ENCODE measurements at places on chromosomes 12 and 14. TPM values are rescaled to one million over a fixed set of nuclear protein-coding genes. Genes with fewer than 3 reads are reported as not detected.

DNA sequence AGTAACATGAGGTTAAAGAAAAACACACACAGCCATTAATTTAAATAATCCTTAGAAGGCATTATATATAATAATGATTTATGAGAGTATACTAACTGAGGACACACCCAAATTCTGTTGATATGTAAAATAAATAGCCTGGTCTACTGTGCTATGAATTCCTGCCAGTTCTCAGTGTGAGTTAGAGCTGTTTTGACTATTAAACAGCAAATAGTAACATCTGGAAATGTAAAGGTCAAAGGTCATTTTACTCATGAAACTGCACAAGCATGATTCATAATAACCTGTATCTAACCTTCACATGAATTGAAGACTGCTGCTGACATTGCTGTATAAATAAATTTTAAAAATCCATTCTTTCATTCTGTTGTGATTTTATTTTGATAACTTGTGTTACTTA is 966.7 kb downstream of the SLC6A15 start:
- DNase-seq = no peak

The TESPA1 gene
- polyA plus RNA-seq = 0.20 TPM

DNA sequence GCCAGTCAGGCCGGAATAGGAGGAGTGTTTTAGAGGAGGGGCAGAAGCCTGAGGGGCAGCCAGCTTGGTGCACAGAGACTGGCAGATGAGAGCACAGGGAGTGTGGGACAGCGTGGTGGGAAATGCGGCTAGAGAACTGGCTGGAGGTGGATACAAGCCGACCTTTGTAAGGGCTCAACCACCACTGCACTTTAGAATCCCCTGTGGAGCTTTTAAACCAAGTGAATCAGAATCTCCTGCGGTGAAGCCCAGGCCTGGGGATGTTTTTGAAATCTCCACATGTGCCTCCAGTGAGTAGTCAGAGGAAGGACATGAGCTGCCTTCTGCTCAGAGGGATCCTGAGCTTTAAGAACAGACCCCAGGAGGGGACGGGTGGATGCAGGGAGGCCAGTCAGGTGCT is 10.9 kb upstream of the PCED1B start:
- DNase-seq = no peak

- no peak for DNase-seq
Observed at GRCh38 chr12:39713552-39713951, 93.9 kb upstream of the ABCD2 start.

DNA sequence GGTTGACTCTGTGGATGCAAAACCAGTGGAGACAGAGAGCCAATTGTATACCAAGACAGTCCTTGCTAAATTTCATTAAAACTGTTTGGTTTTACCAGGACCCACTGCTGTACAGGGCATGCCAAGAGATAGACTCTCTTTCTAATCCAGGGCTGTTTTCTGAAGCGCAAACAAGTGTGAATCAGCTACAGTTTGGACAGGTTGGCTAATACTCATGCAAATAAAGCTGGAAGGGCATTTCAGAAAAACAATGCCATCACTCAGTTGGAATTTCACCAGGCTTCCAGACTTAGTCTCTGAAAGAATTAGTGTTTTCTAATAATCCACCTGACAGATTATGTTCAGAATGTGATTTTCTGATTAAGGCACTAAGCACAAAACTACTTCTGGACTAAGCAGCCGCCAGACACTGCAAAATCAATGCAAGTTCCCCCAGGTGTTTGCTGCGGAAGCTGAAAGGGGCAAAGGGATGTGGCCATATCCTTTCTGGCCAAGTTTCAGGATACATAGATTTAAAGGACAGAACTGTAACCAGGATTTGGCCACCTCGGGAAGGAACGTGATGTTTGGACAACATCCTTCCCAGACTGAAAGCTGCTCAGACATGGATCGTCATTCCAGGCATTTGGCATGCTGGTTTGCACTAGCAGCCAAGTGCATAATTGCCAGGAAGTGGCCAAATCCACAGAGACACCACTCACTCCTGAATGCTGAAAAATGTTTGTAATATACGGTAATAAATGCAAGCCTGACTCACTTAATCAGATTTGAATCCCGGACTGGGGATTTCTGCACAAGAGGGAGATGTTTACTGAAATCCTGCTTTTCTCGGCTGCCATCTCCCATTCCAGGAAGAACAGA is 32.0 kb upstream of the CDKN3 start:
- no peak for DNase-seq

The PRB2 gene
- polyA plus RNA-seq = 0.64 TPM

The ANKS1B gene
- polyA plus RNA-seq = 4.2 TPM

DNA sequence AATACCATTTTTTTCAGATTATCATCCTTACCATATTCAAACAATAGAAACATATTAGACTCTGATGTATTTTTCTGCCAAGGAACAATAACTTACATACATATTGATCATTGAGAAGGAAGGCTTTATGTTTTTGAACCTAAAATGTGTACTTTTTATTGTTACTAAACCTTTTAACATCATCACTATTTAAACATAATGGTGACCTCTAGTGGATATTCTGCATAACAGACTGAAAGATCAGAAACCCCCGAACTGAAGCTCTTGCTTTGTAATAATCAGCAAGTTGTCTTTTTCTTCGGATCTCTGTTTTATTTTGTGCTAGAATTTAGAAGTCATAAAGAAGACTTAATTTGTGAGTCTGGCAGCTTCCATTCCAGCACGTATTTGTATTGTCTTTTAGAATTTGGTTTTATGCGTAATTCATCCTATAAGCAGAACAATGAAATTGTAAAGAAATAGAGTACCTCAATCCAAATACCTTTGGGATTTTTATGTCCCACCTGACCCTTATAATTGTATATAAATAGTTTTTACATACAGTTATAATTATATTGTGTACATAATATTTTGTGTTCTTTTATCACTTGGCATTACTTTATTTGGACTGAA is 125.9 kb upstream of the ATF1 start:
- DNase-seq = no peak

Measured in renal pelvis (tissue), 12 donors.